ENCODE measurements at places on chromosomes 2 and 18.
A peak's percentile ranks its signal among the peaks of the same experiment; 100 is the strongest.

- DNase-seq = peak; percentile 30
These were observed 13.5 kb upstream of the ZAP70 start for GRCh38 chr2:97699765-97700444.

DNA sequence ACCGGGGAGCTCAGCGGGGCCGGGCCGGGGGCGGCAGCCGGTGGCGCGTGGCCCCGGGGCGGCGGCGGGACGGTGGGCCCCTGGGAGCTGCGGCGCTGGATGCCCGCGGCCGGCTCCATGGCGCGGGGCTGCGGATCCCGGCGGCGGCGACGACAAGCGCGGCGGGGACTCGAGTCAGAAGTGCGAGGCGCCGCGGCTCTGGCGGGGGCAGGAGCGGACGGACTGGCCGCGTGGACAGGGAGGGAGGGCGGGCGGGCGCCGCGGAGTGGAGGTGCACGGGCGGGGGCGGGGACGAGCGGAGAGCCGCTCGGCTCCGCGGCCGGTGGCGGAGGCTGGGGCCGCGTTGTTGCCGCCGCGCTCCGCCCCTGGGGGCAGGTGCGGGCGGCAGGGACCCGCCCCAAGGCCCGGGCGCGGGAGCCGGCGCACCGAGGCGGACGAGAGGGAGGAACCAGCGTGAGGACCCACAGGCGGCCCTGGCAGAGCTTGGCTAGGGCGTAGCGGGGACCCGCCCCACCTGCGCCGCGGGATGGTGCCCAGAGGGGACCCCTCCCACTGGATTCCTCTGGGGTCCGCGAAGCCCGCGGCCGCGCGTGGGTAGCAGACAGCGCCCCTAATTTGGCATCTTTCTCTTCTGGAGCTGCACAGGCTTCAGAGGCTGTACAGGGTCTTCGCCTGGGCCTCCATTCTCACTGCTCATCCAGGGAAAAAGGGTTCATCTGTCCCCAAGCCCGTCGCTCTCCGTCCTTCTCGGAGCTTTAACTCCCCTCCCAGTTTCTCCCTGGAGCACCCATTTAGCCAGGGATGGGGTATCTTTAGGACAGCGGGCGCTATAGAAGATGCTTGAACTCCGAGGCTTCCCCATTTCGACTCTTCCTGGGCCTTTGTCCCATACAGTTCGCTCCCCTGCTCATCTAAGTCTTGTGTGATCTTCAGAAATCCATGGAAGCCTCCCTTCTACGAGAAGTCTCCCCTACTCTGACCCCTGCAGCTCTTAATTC lies at the start of gene TMEM163:
Gene TMEM163, minus strand, starts transcription at position 184 of the 998 bp plus-strand sequence.
- peak; percentile 28 for DNase-seq

GRCh38 chr2:134866498-134867099 lies 28.2 kb downstream of the ACMSD start:
- no peak for DNase-seq

DNA sequence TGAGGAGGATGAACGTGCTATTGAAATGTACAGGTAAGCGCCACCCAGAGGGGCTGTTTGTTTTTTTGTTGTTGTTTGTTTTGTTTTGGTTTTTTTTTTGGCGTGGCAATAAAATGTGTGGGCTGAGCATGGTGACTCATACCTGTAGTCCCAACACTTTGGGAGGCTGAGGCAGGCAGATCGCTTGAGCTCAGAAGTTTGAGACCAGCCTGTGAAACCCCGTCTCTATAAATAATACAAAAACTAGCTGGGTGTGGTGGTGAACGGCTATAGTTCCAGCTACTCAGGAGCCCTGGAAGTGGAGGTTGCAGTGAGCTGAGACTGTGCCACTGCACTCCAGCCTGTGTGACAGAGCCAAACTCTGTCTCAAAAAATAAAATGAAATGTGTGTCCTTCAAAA lies 6.2 kb downstream of the PDCL3 start:
- DNase-seq = no peak

GRCh38 chr2:33488715-33489540 lies 12.5 kb downstream of the RASGRP3 start:
- DNase-seq = no peak

DNA sequence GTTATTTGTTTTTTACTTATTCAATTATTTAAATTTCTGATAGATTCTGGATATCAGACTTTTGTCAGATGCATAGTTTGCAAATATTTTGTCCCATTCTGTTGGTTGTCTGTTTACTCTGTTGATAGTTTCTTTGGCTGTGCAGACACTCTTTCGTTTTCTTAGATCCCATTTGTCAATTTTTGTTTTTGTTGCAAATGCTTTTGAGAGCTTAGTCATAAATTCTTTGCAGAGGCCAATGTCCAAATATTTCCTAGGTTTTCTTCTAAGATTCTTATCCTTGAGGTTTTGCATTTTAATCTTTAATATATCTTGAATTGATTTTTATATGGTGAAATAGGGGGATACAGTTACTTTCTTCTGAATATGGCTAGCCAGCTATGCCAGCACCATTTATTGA lies 112.7 kb upstream of the SESTD1 start:
- no peak for DNase-seq

DNA sequence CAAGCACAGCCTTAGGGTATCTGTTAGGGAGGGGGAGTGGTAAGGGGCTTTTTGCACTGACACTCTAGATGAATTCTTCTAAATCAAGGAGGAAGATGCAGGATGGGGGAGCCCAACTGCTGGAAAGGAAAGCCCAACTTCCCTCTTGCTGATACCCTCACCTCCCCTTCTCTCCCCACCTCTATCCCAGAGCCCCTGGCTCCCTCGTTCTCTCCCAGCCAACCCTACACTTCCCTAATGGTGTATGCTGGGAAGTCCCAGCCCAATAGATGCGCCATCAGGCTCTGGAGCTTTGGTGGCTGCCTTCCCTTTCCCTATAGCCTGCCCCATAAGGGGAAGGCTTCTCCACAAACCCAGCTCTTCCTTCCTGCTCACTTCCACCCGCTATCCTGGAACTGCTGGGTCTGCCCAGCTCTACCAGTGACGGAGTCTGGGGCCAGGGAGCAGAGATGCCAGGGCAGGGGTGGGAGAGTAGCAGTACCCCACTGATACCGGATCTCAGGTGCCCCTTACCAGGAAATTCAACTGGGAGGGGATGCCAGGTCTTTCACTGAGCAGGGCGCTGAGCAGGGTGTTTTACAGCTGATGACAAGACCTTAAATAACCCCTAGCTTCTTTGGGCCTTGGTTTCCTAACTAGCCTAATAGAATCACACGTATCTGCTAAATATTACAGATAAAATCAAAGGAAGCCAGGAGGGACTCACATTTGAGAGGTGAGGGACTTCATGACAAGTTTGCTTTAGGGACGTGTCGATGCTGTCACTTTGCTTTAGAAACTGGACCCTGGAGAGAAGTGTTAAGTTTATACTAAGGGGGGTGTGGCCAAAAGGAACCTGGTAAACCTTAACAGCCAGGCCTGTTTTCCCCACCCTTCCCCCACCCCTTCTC lies 82.6 kb downstream of the DNMT3A start:
- DNase-seq = no peak

DNA sequence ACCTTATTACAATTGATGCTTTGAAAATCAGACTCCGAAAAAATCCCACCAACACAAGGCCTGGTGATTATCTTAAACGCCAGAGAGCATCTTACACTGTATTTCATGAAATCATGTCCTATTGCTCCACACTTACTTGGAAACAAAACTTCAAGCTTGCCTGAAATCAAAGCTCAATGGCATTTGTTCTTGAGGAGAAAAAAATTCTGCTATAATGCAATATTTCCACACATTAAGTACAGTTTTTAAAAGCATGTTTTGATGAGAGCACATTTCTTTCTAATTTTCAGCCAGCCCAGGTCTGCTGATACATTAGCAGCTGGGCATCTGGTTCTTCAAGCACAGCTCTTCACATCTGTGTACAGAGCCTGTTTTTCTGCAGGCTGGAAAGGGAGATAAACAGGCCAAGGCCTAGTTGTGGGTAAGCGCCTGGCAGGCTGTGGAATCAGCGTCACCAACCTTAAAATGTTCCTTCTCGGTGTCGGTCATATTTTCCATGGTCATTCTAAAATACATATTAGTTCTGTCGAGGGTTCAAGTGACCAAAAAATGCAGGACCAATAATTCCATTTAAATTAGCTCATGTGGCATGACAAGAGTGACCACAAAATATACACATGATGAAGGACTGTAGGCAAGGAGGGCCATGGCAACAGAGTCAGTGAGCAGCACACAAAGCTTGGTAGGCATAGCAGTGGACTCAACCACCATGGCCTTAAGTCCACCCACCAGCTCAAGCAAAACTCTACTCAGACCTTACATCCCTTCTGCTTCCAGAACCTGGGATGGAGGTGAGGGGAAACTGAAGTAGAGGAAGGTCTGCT lies 20.9 kb downstream of the SLC8A1 start:
- no peak for DNase-seq
